HS-27A (cell line): ENCODE measurements at places on chromosomes 16 and 17.

DNA sequence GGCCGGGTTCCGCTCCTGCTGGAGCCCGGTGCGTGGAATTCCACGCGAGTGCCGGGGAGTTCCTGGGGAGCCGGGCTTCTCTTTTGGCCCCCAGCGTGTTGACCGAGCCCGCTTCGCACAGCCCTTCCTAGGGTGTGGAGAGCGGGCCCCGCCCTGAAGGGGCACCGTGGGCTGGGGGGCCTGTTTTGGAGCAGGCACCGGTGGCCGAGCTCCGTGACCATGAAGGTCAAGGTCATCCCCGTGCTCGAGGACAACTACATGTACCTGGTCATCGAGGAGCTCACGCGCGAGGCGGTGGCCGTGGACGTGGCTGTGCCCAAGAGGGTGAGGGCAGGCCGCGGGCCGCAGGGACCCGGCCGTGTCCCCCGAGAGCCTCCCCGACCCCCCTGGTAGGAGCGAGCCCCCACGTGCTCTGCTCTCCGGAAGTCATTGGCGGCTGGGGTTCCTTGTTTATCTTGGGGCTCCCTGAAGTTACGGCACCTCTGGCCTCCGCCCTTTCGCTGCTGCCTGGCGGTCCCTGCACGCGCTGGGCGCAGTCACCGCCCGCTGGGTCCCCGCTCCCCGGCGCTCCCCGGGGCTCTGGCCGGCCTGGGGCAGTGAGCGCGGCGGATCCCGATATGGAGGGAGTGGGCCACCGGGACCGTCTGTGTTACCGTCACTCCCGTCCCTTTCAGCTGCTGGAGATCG, 528 bp downstream of the HAGHL start:
- DNase-seq, result no peak

- DNase-seq, result no peak
Observed at GRCh38 chr16:2927010-2927646, 15.4 kb downstream of the FLYWCH1 start.

DNA sequence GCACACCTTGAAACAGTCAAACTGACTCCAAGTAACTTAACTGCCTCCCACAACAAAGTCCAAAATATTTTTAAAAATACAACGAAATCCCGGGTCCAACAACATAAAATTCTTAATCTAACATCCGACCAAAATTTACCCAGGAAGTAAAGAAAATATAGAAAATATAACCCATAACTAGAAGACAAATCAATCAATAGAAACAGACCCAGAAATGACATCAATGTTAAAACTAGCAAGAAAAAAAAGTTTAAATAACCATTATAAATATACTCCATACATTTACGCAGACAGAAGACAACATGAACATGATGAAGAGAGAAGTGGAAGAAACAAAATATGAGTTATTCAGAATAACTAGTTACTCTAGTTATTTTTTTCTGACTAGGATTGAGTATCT, 3.7 kb downstream of the ZNF597 start:
- no peak for DNase-seq

GRCh38 chr16:87828907-87829621, 40.2 kb downstream of the SLC7A5 start:
- DNase-seq, result no peak

DNA sequence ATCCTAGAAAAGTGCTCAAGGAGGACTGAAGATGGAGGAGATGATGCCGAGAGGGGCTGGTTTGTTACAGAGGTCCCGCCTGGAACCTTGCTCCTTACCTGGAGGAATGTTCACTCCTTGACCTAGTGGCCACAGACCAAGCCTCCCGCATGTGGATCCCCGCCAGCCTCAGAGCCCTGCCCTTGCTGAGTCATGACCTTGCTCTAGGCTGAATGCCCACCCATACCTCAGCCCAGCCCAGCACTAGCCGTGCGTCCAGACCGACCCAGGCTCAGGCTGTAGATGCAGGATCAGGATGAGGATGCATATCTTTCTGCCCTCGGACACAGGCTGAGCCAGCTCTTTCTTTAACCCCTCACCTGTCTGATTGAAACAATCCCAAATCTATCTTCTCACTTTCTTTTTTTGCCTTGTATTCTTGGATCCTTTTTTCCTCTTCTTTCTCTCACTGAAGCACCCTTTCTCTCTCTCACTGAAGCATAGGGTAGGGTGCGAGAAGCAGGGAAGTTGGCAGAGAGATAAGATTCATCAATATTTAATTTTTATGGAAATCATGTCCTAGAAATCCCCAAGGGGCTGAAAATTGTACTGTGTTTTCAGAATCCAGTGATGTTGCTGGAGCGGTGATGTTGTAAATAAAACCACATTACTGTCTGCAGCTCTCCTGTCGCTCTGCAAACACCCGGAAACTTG, 34.9 kb downstream of the WSCD1 start:
- DNase-seq, result no peak

DNA sequence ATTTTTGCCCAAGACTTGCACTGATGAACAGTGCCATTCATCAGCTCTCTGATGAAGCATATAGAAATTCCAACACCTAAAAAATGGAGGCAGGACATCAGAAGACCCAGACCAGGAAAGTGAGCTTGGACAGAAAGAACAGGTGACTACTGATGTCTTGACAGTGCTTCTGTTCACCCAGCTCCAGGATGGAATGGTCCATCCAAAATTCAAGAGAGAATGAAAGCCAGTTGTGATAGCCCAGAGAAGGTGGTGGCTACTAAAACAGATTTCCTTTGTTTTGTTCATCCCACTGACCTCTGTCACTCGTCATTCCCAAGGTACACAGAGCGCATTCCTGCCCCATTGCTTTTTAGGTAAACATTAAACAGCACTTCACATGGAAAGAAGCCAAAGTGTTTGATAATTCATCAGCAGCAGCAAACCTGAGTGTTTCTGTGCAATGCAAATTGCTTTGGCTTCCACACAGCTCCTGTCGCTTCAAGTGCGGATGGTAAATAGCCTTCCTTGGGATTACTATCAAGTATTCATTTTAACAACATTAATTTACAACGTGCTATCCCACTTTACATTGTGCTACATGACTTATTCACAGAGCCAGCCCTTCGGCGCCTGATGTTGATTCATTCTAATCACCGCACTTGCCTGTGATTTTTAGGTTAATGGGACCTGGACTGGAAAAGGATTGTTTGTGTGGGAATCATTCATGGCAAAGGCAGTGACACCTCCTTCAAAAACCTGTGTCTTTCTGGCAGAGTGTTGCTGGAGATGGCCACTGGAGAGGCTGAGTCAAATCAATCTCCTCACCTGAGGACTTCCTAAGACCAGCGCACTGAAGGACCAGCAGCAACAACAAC, 65.1 kb upstream of the TOX3 start:
- DNase-seq, result no peak

DNA sequence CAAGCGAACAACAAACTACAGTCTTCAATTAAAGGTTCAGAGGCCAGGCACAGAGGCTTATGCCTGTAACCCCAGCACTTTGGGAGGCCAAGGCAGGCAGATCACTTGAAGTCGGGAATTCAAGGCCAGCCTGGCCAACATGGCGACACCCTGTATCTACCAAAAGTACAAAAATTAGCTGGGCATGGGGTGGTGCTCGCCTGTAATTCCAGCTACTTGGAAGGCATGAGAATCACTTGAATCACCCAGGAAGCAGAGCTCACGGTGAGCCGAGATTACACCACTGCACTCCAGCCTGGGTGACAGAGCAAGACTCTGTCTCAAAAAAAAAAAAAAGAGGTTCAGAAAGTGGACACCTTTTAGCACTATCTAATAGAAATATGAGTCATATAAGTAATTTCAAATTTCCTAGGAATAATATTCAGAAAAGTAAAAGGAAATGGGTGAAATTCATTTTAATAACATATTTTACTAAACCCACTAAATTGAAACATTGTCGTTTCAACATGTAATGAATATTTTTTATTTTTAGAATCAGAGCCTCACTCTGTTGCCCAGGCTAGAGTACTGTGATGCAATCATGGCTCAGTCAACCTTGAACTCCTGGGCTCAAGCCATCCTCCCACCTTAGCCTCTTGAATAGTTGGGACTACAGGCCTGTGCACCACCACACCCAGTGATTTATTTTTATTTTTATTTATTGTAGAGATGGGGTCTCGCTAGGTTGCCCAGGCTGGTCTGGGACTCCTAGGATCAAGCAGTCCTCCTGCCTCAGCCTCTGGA, 15.2 kb upstream of the MARCHF10 start:
- DNase-seq, result no peak

- no peak for DNase-seq
Observed at GRCh38 chr16:9534759-9535158, 443.3 kb downstream of the HAPSTR1 start.

GRCh38 chr17:56577843-56578204, 15.7 kb upstream of the NOG start:
- DNase-seq, result no peak

DNA sequence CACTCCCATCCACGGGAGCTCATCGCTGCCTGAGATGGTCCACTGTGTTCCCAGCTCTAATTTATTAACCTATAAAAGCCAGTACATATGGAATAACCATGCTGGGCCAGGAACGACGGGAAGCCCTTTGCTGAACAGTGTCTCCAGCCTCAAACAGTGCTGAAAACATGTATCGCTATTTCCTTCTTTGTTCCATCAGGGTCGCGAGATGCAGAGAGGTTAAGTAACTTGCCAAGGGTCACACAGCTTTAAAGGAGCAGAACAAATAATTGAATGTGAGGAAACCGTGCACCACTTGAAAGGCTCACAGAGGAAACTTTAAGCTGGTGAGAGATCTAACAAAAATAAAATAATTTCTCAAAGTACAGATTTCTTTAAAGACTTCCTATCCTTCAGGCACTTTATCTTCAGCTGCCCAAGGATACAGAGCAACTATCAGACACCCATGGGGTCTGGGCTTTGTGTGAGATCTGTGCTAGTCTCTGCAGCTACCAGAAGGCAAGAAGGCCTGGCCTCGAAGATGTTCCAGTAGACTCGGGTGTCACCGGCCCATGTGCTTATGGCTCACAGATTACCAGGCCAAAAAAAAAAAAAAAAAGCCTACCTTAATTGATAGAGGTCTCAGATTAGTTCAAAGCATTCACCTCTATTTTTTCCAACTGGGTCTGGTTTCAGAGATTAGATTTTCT, 207.8 kb upstream of the FOXF1 start:
- no peak for DNase-seq

DNA sequence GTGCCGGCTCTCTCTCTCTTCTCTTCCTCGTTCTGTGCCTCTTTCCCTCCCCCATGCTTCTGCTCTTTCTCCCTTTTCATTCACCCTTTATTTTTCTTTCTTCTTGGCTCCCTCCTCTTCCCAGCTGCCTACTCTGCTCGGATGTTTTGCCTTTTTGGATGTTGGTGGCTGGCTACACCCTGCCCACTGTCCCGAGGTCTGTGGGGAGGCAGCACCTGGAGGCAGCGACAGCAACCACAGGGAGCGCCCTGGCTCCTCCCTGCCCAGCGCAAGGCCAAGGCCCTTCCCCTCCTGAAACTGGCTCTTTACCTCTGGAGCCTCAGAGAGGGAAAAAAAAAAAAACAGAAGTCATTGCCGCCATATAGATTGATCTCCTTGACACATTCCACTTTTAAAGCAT, 20.0 kb downstream of the CLUAP1 start:
- no peak for DNase-seq

DNA sequence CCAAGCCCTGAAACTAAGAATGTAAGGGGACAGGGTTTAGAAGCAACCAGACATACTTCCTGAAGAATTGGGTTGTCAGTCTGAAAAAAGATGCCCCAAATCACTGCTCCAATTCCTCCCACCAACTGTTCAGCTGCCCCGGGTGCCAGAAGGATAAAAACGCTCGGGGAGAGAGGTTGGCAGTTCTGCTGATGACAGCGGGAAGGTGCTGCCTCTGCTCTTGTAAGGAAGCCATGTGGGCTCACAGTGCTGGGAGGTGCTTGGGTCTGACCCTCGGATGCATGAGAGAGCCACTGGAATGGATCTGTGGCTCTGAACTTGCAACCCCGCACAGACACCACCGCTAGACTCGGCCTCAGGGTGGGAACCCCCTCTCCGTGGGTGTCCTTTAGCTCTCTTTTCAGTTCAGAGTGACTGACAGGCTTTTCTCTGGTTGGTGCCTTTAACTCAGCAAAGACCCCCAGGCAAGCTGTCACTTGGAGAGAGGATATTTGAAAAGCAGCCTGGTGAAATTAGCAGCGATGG, 364.8 kb upstream of the RBFOX1 start:
- DNase-seq, result no peak

DNA sequence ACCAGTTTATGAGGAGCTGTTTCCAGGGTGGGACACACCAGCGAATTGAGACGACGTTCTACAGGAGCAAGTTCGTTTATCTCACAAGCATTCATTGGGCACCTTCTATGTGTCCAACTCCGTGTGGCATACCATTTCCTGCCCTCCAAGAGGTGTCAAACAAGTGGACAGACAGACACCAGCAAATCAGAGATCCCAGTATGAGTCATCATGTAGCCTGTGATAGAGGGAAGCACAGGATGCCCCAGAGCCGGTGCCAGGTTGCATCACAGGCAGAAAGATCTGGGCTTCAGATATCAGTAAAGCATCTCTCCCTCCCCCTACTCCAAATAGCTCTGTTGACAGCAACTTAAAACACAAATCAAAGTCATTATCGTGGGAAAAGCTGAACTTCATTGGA, 31.8 kb upstream of the MAF start:
- DNase-seq, result no peak
